ENCODE measurements at places on chromosomes 5 and 9.

DNA sequence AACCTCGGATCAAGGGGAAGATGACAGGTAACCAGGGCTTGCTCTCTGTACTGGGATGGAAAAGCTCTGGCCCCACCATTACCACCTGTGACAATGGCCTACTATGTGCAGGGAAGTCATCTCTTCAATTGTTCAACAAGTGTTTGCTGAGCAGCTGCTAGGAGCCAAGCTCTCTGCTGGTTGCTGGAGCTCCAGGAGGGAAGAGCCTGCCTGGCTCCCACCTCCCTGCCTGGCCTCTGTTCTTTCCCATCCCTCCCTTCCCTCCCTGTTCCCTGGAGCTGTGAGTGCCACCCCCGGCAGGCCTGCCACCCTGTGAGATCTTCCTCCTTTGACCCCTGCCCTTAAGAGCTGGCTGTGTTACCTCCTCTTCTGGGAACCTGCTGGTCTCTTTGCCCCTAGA lies 59.7 kb upstream of the IER5L start:
- no peak for DNase-seq

DNA sequence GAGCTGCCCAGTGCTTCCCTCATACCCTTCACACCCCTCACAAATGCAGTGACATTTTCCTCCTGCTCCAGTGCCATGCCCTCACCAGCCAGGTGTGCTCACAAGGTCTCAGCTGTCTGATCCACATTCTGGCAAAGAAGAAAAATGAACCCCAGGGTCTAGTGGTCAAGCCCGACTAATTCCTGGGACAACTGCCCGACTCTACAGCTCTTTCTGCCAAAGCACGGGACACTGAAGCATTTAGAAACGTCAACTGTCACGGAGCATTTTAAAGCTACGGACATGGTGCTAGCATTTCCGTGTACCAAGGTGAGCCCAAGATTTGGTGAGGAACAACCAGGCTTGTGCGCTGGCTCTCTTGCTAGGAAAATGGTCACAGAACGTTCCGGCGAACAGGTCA lies 56.8 kb upstream of the PHYKPL start:
- DNase-seq: no peak

DNA sequence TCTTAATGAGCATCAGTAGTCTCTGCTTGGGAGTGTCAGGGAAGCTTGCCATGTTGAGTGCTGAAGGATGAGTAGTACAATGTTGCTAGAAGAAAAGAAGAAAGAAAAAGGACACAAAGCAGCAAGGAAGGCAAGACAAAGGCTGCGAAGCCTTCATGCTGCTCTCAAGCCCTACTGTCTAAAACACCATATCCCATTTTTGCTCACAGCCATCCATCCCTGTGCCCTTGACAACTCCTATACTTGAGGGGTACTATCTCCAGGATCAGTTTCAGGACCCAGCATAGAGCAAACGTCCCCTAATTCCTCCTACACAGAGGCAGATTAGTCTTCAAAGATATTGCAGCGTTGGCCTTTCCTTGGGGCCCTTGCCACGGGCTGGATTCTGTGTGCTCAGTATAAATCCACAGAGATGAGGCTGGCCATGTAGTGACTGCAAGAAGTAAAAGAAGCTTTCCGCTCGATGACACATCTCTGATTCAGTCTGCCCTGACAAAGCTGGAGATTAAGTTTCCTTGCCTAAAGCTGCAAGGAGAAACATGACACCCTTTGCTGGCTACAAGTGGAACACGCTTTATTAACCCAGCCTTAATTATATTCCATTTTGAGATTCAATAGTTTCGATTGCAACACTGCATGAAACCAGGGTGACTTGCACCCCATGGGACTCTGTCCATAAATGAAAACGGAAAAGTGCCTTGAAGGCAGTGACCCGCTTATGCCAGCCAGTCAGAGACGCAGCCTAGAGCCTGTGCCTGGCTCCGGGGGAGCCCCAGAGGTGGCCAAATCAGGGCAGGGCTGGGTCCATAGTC lies 304.6 kb downstream of the ACTL7B start:
- DNase-seq: no peak

DNA sequence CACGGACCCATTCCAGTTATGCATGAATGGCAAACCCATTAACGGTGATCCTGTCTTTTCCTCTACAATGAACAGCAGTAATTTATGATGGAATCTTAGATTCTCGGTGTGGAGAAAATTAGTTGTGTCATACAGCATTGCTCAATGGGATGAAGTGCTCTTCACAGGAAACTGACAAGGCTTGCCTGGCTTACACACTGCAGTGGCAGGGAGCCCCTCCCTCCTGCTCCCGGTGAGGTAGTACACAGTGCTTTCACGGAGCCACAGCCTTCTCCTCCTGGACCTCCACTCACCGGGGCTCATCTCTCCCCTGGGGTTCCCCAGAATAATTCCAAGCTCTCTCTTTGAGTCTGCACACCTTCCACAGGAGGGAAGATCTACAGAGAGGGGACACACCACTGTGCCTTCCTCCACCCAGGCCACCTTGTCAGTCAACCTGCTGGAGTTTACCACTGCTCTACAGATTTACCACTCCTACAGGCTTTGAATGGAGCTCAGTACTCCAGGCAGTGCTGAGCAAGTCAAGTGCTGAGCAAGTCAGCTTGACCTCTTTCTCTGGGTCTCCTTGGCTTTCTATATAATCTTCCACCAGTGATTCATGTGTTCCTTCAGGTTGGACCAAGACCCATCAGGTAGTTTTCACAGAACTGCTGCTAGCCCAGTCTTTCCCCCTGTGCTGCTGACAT lies 59.1 kb upstream of the TBC1D2 start:
- no peak for DNase-seq

- DNase-seq: peak; percentile 68
These were observed 17.9 kb upstream of the POC5 start for GRCh38 chr5:75734913-75735789.

- DNase-seq: no peak
These were observed 3.6 kb upstream of the OTULINL start for GRCh38 chr5:14577971-14578370.

- no peak for DNase-seq
These were observed 77.7 kb downstream of the ZNF354C start for GRCh38 chr5:179137643-179138567.

DNA sequence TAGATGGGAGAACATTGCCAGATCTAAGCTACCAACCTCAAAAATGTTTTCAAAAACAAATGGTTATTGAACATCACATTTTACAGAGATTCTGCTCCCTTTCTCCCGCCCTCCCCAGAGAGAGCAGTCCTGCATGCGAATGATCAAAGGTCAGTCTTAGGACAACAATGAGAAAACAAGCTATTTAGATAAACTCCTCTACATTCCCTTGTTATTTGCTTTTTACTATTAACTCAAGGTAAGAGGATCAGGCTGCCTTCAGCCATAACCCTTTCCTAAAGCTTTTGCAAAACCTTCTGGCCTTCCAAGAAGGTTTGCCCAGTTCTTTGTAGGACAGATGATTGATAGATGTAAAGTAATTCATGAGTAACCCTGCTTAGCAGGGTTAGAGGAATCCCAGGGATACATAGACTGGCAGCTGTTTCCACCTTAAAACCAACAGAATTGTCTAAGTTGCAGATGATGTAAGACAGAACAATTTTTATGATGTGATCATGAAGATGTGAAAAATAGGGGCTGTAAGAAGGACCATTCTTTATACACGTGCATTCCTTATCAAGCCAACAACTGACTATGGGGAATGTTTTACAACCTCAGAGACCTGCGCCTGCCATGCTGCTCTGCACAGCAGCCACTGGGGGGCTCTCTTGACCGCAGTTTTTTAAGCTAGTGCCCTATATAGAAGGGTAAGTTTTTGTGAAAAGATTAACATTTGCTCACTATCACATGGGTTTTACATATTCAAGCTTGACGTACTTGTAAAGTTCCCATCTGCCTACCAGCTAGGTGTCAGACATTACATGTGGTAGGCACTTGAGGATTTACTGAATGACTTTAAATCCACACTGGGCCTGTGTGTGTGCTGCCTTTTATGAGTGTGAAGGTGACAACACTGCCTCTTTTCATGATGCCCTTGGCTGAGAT lies 2.3 kb upstream of the ZNF782 start:
- DNase-seq: peak; percentile 80

- peak; percentile 65 for DNase-seq
These were observed 6.1 kb upstream of the CRB2 start for GRCh38 chr9:123349691-123350480.

- no peak for DNase-seq
These were observed 147.4 kb upstream of the NFIL3 start for GRCh38 chr9:91571036-91571435.

DNA sequence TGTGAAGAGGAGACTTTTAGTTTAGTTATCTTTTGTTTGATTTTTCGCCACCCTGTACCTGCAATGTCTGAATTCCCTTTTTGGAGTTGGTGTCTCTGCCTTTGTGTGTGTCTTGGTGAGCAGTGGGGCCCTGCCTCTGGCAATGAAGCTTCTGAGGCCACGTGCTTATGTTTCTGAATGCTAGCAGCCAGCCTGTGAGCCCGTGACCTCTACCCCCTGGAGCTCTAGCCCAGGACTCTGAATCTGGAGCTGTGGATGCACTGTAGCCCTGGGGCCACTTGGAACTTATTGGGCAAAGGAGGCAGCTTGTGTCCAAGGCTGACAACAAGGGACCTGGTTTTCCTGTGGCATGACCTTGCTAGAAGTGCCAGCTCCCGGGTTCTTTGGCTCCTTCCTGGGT lies 19.4 kb downstream of the ENTREP1 start:
- DNase-seq: no peak

DNA sequence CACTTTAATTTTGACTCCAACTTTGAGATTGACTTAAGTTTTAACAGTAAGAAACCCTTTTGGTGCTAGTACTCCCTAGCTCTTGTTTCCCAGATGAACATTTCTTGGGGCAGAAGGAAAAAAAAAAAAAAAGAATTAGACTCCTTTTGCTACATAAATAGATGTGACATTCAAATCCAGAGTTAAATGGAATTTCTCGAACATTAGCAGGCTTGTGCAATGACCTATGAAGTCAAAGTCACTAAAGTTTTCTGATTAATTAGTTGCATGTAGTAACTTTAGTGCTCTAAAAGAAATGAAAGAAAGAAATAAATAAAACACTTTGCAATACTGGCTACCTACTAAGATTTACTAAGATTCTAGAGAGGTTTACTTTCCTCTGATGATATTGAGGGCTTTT lies 106.8 kb downstream of the TMEM174 start:
- DNase-seq: no peak

GRCh38 chr9:27489087-27489876 lies 34.8 kb upstream of the IFNK start:
- DNase-seq: no peak

DNA sequence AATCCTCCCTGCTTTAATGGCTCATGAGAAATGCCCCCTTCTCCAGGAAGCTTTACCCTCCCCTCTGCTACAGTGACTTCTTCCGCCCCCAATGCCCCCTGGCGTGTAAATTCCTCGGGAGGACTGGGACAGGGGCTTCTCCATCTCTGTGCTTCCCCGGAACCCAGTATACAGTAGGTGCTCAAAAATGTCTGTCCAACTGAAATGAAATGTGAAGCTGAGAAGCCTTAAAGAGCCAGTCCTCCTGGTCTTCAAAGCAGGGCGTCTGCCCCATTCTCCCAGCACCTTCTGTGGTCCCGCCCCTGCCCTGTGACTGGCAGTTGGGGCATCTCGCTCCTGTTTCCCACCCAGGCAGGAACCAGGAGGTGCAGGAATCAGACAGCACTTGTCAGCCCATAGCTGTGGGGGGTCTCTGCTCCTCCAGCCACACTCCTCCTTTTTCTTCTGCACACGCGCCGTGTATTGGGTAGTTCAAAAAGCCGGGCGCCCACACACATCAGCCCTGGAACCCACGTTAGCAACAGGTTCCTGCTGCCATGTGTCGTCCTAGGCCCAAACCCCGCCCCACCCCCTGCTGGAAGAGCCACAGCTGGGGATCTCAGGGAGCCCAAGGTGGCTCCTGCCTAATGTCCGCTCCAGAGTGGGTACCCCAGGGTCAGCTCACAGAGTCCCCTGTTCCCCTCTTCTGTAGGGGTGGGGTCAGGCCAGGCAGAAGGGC lies 16.0 kb downstream of the FIBCD1 start:
- DNase-seq: no peak

DNA sequence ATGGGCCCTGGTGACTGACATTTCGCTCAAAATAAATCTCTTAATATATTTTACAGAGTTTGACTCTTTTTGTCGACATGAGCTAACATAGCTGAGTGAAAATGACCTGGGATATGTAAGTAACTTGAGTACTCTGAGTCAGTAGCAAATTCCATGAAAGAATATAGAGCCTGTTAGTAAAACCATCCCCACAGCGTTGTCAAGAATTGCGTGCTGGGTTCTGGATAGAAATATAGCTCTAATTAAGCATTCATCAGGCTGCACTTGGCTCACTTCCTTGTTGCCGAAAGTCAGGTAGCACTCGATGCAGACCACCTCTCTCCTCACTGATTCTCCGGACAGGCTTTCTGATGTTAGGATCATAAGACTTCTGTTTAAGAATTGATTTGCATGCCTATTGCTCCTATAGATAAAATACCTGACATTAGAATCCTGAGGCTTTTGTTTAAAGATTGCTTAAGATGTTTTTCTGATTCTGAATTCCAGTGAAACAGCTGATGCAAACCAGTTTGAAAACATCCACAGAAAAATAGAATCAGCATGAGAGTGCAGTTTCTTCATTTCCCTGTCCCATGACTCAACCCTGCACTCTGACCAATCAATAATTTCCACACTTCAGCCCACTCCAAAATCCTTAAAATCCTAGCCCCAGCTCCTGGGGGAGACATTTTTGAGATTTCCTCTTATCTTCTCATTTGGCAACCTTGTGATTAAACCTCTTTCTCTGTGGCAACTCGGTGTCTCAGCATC lies 310.6 kb downstream of the DIRAS2 start:
- no peak for DNase-seq

Measured in globus pallidus (tissue), 1 donor.